ENCODE measurements at places on chromosomes 4 and X.

DNA sequence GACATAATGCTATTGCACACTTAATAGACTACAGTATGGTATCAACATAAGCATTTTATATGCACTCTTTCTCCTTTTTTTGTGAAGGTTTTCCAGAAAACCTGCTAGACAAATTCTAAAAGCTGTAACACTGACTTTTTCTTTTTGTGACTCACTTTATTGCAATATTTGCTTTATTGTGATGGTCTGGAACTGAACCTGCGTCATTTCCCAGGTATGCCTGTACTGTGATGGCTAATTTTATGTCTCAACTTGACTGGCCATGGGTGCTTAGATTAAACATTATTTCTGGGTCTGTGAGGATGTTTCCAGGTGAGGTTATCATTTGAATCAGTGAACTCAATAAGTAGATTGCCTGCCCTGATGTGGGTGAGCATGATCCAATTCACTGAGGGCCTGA is 35.5 kb upstream of the LAMP2 start:
- DNase-seq: no peak

- DNase-seq: no peak
Measured at GRCh38 chr4:145882604-145883003, 56.0 kb downstream of the ZNF827 start.

GRCh38 chrX:141164406-141164805 is 12.5 kb downstream of the LDOC1 start:
- DNase-seq: no peak

- DNase-seq: no peak
Measured at GRCh38 chr4:6719611-6720179, 3.7 kb downstream of the BLOC1S4 start.

DNA sequence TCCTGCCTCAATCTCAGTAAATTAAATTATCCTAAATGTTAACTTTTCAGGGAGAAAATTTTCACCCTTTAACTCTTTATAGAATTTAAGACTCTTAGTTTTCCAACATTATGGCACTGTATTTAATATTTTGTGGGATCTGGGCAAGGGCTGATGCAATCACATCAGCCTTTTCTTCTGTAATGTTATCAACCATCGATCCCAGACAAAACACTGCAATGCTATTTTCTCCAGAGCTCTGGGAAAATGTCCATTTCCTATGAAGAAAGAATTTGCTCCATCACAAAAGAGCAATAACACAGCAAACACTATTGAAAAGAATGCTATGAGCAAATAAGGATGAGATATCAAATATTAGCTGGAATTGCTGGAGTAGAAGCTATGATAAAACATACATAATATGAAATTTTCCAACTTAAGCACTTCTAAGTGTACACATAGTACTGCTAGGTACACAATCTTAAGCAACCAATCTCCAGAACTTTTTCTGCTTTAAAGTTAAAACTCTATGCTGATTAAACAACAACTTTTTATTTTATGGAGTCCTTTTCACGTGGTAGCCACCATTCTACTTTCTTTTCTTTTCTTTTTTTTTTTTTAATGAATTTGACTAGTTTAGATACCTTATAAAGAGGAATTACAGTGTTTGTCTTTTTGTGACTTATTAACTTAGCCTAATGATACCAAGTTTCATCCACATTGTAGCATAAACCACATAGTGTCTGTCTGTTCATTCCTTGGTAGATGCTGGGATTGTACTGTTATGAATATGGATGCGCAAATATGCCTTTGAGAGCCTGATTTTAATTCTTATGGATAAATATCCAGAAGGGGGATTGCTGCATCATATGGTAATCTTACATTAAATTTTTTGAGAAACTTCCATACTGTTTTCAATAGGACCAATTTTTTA is 43.6 kb downstream of the UGT2A3 start:
- no peak for DNase-seq

- DNase-seq: no peak
Measured at GRCh38 chr4:104677116-104677515, 182.4 kb upstream of the CXXC4 start.

DNA sequence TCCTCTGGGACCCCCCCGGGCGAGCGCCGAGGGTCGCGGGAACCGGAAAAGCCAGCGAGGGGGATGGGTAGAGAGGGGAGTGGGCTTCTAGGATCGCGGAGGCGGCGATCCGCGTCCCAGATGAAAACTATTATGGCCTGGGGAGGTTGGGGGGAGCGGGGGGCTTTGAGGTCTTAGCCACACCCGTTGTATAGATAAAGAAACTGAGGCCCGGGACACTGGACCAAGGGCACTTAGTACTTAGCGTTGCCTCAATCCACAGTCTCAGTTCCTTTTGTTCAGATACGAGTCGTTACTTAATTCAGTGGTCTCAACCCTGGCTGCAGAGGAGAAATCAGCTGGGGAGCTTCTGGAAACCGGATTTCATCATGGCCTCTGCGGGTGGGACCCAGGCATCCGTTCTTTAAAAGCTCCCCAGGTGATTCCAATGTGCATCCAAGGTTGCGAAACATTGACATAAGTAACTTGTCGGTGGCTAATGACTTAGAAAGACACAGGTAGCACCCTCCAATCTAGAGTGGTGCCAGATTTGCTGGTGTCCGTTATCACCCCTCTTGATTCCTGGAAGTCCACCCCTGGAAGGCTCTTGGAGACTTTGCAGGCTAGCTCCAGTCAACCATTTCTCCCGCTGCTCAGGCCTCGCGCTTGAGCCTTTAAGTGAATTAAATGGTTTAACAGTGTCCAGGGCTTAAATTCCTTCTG is 90.7 kb downstream of the GEMIN8 start:
- no peak for DNase-seq

DNA sequence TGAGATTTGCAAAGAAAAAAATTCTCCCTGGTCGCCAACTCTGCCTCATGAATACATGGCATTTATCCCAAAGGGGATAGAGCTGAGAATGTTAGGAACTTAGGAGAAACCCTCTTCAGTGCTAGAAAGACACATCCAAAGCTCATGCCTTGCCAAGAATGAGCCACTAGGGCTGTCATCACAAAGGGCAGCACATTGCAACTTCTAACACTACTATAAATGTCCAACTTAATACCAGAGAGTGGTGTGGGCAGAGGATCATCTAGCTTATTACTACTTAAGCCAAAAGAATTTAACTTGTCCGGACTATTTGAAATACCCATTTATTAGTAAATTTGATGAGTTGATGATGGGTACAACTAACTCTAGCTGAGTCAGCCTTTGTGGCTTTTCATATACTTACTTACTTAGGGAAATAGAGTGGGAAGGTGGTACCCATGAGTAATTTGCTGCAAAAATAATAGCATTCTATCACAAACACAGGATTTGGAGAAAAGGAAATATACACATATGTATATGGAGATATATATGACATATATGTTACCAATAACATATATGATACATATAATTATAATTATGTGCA is 66.3 kb upstream of the GAB1 start:
- no peak for DNase-seq

- DNase-seq: no peak
Measured at GRCh38 chr4:38415682-38416081, 248.3 kb upstream of the KLF3 start.

DNA sequence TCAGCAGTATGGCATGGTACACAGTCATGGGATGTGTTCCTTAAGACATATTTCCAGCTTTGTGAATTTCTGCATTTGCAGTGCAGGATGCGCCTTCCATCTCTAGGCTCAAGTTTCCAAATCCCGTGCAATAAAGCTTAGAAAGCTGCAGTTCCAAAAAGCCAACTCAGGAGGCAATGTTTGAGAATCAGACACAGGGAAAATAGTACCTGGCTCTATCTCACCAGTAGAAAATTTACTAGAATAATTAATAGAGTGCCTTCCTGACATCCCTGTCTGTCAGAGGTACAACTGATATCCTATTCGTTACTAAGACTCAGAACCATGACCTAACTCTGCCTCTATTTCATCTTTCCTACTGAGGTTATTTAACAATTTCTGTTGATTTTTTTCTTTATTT is 1333.0 kb downstream of the PCDH19 start:
- no peak for DNase-seq

- DNase-seq: peak; percentile 4
Measured at GRCh38 chr4:8774071-8774470, 97.6 kb downstream of the HMX1 start.

- no peak for DNase-seq
Measured at GRCh38 chrX:155997436-155997835, at the start of gene IL9R. TSS of gene IL9R (plus strand) at chrX:155997696. CDS start at chrX:155997760, 64 bp downstream.

DNA sequence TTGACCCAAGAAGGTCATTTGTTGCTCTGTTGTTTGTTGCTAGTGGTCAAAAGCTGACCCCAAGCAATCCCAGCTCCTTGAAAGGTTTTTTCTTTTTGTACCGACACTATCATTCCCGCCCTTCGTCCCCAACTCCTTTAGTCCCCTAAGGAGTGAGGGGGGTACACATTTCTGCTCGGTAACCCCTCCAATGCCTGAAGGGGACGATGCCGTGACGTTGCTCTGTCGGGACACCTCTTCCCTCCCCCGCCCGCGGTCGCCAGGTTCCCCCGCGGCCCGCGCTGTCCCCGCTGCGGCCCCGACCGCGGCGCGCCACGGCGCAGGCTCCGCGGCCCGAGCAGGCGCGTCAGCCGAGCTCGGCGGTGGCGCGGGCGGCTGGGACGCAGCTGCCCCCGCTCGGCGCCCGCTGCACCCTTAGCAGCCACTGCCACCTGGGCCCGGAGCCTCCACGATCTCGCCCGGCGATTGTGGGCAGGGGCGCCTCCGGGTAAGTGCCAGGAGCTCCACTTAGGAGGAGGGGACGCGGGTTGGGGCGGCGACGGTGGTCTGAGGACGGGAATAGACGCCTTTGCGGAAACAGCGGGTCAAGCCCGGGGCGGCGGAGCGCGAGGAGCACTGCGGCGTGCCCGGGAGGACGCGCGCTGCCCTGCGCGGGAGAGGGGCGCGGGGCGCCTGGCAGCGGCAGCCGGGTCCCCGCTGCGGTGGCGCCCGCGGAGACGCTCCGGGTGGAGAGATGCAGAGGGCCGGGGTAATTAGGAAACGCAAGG is at the start of gene GLRB:
GLRB (plus strand) TSS at position 340 of the 767 bp plus-strand sequence. CDS start 1,875 bp downstream, outside the sequence.
- DNase-seq: no peak

- no peak for DNase-seq
Measured at GRCh38 chr4:21544415-21544814, 404.2 kb downstream of the KCNIP4 start.

DNA sequence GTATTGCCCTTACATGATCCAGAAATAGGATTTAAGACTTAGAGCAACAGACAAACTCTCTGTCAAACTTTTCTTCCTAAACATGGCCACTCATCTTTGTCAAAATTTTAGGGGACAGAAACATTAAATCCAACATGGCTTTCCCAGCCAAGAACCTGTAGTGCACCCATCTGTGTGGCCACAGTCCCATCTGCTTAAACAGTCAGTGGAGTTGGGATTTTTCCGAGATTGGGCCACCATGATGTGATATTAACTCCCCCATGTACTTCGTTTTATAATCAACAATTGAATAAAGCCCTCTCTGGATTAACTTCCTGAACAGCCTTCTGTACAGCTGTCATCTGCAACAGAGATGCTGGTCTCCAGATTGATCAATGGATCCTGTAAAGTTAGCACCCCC is 28.9 kb downstream of the TMEM144 start:
- DNase-seq: no peak

DNA sequence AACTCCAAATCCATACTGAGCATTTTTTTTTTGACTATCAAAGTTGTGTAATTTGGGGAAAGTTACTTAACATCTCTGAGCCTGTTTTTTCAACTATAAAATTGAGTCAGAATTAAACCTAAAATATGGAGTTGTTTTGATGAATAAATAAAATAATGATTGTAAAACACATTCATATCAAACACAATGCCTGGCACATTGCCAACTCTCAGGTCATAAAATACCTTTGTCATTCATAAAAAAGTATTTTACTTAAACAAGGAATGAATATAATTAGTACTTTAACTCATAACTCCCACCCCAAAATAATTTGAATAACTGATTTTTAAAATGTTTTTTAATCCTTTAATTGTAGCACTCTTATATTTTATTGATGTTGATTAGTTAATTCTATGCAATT is 3.8 kb upstream of the GPR174 start:
- no peak for DNase-seq

GRCh38 chr4:5980436-5981155 is 37.6 kb downstream of the C4orf50 start:
- no peak for DNase-seq

DNA sequence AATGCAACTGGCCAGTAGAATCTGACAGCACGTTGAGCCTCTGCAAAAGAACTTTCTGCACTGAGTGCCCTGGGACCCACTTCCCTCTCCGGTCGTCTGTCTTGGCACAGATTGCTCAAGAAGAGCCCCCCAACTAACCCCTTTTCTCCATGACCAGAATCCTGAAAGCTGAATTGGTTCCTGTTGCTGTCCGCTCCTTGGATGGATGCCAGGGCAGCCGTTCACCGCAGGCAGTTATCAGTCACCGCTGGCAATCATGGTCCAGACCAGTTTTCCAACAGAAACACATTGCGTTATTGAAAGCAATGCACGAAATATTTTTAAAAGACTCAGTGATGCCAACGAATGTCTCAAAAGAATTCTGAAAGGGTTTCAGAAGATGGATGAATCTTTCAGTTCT is 733.7 kb upstream of the FRG1 start:
- no peak for DNase-seq

DNA sequence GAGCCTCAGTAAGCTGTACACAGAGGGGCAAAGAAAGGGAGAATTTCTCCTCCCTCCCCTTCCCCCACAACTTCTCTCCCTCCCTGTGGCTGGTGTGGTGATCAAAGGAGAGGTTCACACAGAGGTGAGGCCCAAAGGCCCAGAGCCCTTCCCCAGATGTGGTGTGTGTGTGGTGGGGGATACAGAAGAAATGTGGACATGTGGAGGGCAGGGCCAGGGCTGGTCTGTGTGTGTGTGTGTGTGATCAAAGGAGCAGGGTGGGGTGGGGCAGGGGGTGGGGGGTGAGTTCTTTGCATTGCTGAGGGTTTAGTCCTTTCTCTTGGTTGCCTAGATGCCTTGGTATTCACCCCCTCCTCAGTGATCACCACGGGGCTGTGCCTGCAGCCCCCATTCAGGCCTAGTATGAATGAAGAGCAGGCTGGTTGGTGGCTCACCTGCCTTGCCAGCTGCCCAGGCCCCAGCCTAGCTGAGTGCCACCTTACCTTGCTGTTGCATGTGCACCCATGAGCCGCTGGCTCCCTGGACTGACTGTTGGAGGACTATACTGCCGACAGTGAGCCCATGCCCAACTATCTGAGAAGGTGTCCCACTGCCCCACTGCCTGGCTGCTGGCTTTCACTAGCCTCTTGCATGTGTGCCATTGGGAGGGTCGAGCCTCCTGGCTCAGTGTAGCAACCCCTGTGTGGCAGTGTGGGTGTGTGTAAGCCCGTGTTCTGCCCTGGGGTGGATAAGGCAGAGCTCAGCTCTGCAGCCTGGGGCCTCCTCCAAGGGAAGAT is 101.9 kb downstream of the EFNB1 start:
- DNase-seq: no peak

DNA sequence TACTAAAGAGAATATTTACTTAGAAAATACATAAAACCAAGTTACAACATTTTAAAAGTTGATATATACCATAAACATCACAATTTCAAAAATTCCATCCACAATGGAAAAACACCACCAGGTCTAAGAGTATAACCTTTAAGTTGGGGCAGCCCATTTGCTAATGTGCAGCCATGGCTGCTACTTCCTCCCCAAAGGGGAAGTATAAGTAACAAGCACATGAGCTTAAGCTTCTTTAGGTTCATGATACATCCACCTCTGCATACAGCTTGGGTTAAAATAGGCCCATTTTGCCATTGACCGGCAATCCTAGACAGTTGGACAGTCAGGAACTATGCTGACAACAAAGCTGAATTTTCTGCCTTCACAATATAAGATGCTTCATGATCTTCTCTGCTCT is 16.6 kb upstream of the GASK1B start:
- DNase-seq: no peak

GRCh38 chrX:20221902-20222301 is 44.8 kb downstream of the RPS6KA3 start:
- DNase-seq: no peak
